ENCODE measurements at places on chromosomes 12 and 14. TPM values are rescaled to one million over a fixed set of nuclear protein-coding genes. Genes with fewer than 3 reads are reported as not detected.
A peak's percentile ranks its signal among the peaks of the same experiment; 100 is the strongest.

Gene WIF1
- total RNA-seq, result not detected

GRCh38 chr12:92784356-92784755 lies 81.6 kb downstream of the PLEKHG7 start:
- DNase-seq, result no peak
- H3K4me3 ChIP-seq, result no peak overlapping the region
- no peaks in the 10 kb centered on the region for H3K27me3 ChIP-seq
- peaks cover 4% of the 10 kb centered on the region for H3K4me1 ChIP-seq
- H3K27ac ChIP-seq, result no peak overlapping the region

Gene BATF
- total RNA-seq, result 213 TPM

- H3K4me3 ChIP-seq, result no peak overlapping the region
- peaks cover 4% of the 10 kb centered on the region for H3K27me3 ChIP-seq
- no peak overlapping the region for H3K27ac ChIP-seq
- H3K4me1 ChIP-seq, result no peaks in the 10 kb centered on the region
- no peaks in the 10 kb centered on the region for H3K36me3 ChIP-seq
These were observed 223.3 kb downstream of the RGS6 start for GRCh38 chr14:72155379-72155993.

- H3K36me3 ChIP-seq, result no peaks in the 10 kb centered on the region
- H3K27ac ChIP-seq, result no peak overlapping the region
- H3K27me3 ChIP-seq, result no peaks in the 10 kb centered on the region
- no peak overlapping the region for H3K4me3 ChIP-seq
These were observed 44.3 kb upstream of the HSPB8 start for GRCh38 chr12:119134284-119135072.

Gene ISM2
- total RNA-seq, result not detected

- H3K27me3 ChIP-seq, result peaks cover 2% of the 10 kb centered on the region
- H3K4me1 ChIP-seq, result no peaks in the 10 kb centered on the region
- no peak overlapping the region for H3K4me3 ChIP-seq
- H3K36me3 ChIP-seq, result no peaks in the 10 kb centered on the region
- H3K27ac ChIP-seq, result no peak overlapping the region
- DNase-seq, result no peak
These were observed 57.9 kb upstream of the FICD start for GRCh38 chr12:108457006-108457733.

DNA sequence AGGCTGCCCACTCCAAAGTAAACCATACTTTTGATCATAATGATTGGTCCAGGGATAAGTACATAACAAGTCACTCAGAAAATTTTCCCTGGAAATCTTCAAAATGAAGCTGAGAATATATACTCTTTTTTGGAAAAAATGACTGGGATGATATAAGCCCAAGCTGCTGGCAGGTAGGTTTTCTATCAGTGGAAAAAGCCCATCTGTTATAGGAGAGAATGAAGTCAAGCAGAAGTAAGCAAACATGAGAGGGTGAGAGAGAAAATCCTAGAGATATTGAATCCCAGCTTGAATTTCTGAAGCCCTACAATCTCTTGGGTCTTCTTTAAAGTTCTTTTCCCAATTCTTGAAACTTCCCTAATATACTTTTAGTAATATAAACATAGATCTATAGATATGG lies 37.3 kb upstream of the ZDHHC17 start:
- H3K4me3 ChIP-seq, result no peak overlapping the region
- no peaks in the 10 kb centered on the region for H3K4me1 ChIP-seq
- H3K27ac ChIP-seq, result no peak overlapping the region
- no peaks in the 10 kb centered on the region for H3K27me3 ChIP-seq

Gene FBLN5
- total RNA-seq, result 1.2 TPM

DNA sequence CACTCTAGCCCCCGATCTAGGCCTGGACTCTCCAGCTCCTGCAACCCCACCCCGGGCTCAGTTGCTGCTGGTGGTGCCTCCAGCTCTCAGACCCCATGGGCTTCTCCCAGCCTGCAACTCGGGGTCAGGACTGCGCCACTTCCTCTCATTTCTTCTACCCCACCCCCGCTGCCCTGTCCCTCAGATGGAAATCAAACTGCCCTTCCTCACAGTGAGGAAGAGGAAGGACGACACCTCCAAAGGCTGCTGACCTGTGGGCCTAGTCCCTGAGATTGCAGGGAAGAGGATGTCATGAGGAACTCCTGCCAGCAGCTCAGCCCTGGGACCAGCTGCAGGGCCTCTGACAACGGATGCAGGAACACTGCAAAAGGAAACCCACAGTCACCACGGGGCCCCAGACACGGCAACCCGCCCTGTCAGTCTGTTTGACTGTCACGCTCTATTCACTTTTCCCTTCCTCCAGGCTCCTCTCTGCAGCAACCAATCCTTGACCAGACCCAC lies 29.3 kb upstream of the PNMA1 start:
- peak overlapping the region; percentile 83 for H3K4me3 ChIP-seq
- peak; percentile 55 for DNase-seq
- peak overlapping the region; percentile 88 for H3K27ac ChIP-seq
- H3K36me3 ChIP-seq, result no peaks in the 10 kb centered on the region

GRCh38 chr12:121812320-121812871 lies 8.6 kb downstream of the SETD1B start:
- peaks cover 28% of the 10 kb centered on the region for H3K36me3 ChIP-seq
- peaks cover 32% of the 10 kb centered on the region for H3K4me1 ChIP-seq
- H3K27ac ChIP-seq, result no peak overlapping the region
- no peaks in the 10 kb centered on the region for H3K27me3 ChIP-seq

DNA sequence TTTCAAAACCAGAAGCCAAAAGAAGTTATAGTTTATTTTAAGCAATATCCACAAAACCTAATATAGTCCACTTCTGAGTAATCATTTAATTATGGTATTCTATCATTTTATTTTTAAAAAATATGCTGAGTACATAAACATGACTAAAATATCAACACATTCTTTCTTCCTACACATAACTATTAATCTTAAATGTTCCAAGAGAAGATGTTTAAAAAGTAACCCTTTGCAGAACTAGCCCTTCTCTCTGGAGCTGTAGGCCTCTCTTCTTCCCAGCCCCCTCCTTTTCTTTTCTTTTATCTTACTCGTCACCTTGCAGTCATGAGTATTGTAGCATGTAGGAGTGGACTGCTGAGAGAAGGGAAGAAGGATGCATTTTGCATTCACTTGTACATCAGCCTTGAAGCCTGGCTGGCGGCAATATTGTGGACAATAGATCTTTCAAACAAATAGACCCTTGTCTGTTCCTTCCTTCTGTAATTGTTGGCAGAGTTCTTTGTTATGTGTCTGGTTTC lies 941.9 kb downstream of the NRXN3 start:
- H3K36me3 ChIP-seq, result no peaks in the 10 kb centered on the region
- no peaks in the 10 kb centered on the region for H3K27me3 ChIP-seq
- no peak overlapping the region for H3K4me3 ChIP-seq
- DNase-seq, result no peak
- H3K4me1 ChIP-seq, result no peaks in the 10 kb centered on the region

GRCh38 chr12:19884021-19884492 lies 444.8 kb downstream of the AEBP2 start:
- no peaks in the 10 kb centered on the region for H3K27me3 ChIP-seq
- no peak overlapping the region for H3K27ac ChIP-seq
- H3K4me1 ChIP-seq, result no peaks in the 10 kb centered on the region
- no peak for DNase-seq

Gene RPS6KA5
- total RNA-seq, result 16.7 TPM

Gene PRR4
- total RNA-seq, result 3.6 TPM

Gene GPR135
- 1.6 TPM for total RNA-seq

DNA sequence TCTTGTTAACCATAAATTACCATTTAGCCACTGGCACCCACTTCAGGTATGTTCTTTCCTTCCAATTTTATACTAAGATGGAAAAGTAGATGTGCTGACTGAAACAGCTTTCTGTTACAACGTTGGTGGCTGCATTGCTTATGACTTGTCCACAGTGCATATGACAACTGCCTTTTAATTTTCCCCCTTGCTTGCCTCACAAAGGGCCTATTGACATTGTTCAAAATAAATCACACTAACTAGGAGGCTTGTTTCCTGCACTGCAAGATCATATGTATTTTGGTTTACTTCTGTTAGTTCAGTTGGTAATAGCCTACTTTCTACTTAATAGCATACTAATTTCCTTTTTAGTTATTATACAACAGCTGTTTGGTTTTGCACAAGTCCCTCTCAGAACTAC lies 55.4 kb downstream of the SCAF11 start:
- H3K4me3 ChIP-seq, result no peak overlapping the region
- no peaks in the 10 kb centered on the region for H3K27me3 ChIP-seq
- DNase-seq, result no peak
- H3K36me3 ChIP-seq, result peaks cover 30% of the 10 kb centered on the region
- no peak overlapping the region for H3K27ac ChIP-seq

DNA sequence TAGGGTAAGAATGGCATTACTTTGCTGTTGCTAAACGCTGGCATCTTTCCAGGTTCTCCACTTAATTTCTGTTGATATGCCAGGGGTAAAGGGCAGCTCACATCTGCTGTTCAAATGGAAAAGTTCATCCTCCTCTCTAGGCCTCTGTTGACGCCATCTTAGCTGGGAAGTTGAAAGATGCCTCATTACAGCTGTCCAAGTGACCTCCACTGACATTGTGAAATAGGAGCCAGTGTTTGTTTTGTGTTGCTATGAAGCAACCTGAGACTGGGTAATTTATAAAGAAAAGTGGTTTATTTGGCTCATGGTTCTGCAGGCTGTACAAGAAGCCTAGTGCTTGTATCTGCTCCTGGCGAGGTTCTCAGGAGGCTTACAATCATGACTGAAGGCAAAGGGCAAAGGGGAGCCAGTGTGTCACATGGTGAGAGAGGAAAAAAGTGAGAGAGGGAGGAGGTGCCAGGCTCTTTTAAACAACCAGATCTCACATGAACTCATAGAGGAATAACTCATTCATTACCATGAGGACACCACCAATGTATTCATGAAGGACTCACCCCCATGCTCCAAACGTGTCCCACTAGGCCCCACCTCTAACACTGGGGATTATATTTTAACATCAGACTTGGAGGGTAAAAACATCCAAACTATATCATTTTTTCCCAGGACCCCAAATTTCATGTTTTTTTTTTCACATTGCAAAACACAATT lies 3.2 kb upstream of the ADAM21 start:
- no peaks in the 10 kb centered on the region for H3K27me3 ChIP-seq
- H3K27ac ChIP-seq, result no peak overlapping the region
- DNase-seq, result no peak
- no peak overlapping the region for H3K4me3 ChIP-seq

DNA sequence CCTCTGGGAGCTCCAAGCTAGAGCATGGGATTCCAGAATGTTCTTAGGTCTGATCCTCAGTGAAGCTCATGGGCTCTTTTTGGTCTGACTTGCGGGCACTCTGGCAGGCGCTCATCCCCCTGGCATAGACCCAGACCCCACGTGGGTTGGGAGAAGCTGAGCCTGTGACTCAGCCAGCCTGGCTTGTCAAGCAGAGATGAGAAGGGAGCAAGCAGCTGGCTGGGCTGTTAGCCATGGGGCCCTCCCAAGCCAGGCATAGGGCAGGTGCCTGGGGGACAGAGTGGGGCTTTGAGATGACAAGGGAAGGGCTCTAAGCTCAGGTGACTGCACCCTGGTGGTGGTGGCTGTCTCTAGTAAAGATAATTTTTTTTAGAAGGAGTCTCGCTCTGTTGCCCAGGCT lies 80.3 kb upstream of the NOS1 start:
- H3K4me3 ChIP-seq, result no peak overlapping the region
- H3K27ac ChIP-seq, result no peak overlapping the region
- H3K27me3 ChIP-seq, result no peaks in the 10 kb centered on the region
- no peaks in the 10 kb centered on the region for H3K36me3 ChIP-seq

DNA sequence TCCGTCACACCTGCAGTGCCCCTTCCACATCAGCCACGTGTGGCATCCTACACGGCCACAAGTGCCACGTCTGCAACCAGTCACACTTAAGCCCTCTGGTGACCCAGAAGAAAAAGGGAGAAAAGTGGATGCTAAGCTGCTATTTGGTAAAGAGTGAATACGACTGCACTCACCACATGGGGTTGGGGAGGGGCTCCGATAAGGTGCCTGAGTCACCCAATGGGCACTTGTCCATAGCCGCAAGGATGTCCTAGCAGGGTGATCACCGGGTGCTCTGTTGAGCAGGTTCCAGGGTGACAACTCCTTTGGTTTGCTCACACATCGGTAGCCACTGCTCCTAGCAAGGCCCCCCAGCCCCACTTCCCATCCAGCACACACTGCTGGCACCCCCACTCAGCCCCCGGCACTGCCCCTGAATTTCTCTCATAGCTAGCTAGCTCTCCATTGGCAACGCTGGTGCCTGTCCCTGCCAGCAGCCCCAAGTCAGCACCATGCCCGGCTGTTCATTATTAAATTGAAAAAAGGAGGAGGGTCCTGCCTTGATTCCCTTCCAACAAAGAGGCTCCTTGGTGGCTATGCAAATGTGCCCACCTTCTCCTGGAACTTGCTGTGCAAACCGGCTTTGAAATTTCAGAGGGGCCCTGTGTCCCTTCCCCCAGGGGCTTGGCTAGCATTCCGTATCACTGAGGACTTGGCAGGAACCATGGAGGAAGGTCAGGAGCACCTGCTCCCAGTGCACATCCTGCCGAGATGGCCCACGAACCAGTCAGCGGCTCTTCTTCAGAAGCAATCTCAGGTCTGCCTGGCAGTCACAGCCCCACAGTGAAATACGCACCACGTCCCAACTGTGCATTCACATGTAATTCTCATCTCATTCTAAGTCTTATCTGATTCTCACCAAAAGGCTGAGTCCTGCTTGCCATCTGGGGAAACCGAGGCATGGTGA lies 227.7 kb upstream of the DIO3 start:
- H3K27me3 ChIP-seq, result peaks cover 2% of the 10 kb centered on the region
- H3K27ac ChIP-seq, result no peak overlapping the region
- no peaks in the 10 kb centered on the region for H3K36me3 ChIP-seq

DNA sequence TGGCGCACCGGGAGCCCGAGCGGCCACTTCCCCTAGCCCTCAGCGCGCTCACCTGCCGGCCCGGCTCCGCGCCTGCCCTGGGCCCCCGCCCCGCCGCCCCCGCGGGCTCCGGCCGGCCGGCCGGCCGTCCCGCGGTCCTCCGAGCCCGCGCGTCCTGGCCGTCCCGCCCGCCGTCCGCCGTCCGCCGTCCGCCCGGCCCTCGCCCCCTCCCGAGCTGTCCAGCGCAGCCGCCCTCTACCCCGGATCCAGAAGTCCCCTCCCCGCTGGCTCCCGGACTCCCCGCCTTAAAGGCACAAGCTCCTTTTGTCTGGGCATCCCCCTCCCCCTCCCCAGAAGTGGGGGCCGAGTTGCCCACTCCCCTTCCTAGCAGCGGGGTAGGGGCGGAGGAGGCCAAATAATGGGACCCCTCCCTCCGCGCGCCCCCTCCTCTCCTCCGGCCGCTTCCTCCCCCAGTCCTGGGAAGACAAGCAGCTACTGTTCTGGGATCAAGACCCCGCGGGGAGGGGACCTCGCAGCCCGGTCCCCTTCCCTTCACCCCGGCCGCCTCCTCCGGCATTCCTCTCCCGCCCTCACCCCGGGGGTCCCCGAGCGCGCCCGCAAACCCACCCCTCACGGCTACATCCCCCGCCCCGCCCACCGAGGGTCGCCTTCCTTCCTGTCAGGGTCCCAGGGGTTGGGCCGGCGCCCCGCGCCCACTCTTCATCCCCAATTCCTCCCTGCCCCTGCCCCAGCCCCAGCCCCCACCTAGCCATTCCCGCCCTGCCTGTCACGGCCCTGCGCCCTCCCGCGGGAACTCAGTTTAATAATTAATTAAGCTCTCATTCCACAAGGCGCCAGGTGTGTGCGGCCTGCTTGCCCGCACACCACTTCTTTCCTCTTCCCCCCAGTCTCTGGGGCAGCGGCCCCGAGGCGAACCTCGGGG lies at the start of gene ADCY6:
Gene ADCY6 (minus strand): TSS at position 236 of the 922 bp plus-strand sequence. CDS start 5,655 bp downstream, outside the sequence.
- H3K4me1 ChIP-seq, result no peaks in the 10 kb centered on the region
- DNase-seq, result no peak
- H3K27ac ChIP-seq, result no peak within 1 kb of the TSS
- H3K4me3 ChIP-seq, result peak within 1 kb of the TSS; percentile 58

GRCh38 chr12:121232977-121233627 lies 23.2 kb downstream of the P2RX4 start:
- peaks cover 12% of the 10 kb centered on the region for H3K4me1 ChIP-seq
- no peak for DNase-seq
- H3K27ac ChIP-seq, result no peak overlapping the region
- no peaks in the 10 kb centered on the region for H3K27me3 ChIP-seq
- H3K36me3 ChIP-seq, result peaks cover 35% of the 10 kb centered on the region
- H3K4me3 ChIP-seq, result no peak overlapping the region

Gene PDE3A
- total RNA-seq, result not detected
